ENCODE measurements at places on chromosomes 12 and 14. TPM values are rescaled to one million over a fixed set of nuclear protein-coding genes. Genes with fewer than 3 reads are reported as not detected.

The TAS2R46 gene
- 1.1 TPM for total RNA-seq

GRCh38 chr12:39012870-39013269 lies 107.5 kb upstream of the CPNE8 start:
- no peak for DNase-seq

- DNase-seq: no peak
Measured at GRCh38 chr12:56521209-56521589, 421 bp upstream of the RBMS2 start.

DNA sequence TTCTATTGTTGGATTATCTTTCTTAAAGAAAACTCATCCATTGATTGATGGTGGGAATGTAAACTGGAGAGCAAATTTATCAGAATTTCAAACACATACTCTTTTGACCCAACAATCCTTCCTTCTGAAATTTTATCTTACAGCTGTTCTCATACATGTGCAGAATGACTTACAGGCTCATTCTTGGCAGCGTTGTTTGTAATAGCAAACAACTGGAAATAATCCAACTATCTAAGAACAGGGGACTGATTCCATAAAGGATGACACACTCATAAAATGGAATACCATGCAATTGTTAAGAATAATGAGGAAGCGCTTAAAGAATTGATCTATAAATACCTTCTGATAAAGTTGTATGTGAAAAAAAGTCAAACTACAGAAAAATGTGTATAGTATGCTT lies 24.0 kb downstream of the RHOJ start:
- DNase-seq: no peak

DNA sequence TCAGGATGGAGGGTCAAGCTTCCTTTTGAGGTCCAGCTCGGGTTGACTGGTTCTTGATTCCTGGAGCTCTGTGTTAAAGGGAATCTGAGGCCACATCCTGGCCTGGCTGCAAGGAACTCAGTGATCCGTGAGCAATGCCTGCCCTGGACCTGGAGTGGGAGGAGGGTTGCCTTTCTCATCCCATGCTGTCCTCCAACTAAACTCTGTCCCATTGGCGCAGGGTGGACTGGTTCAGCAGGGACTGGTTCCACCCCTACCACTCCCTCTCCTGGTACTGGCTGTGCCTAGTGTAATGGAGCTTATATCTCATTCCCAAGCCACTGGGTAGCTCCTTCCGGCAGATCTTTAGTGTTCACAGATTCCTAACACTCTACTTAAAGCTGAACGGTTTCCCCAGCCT lies 3.9 kb upstream of the CMKLR1 start:
- DNase-seq: no peak
